ENCODE measurements at places on chromosomes 7 and 10. TPM values are rescaled to one million over a fixed set of nuclear protein-coding genes. Genes with fewer than 3 reads are reported as not detected.

Gene KLF14
- not detected for total RNA-seq

Gene FKBP6
- total RNA-seq, result not detected

Gene TUBB8
- total RNA-seq, result not detected

Gene MTPN
- 29.5 TPM for total RNA-seq

Gene LIPJ
- total RNA-seq, result 0.08 TPM

Gene ZNF239
- 0.40 TPM for total RNA-seq

Gene ACHE
- total RNA-seq, result 0.48 TPM

Gene TEX36
- total RNA-seq, result not detected

Gene TMEM273
- 1.9 TPM for total RNA-seq

Gene OPN1SW
- not detected for total RNA-seq

Gene GATAD1
- total RNA-seq, result 12.5 TPM

Gene OR6B1
- total RNA-seq, result not detected

Gene MINDY4
- total RNA-seq, result 2.3 TPM

Gene EMX2
- total RNA-seq, result not detected

Gene SPAM1
- not detected for total RNA-seq

Gene ANXA8
- total RNA-seq, result 1.7 TPM

Gene CD36
- total RNA-seq, result 16.3 TPM

Gene TMEM229A
- total RNA-seq, result not detected

Gene RELN
- 17.2 TPM for total RNA-seq

Gene ATOH7
- 1.2 TPM for total RNA-seq

Gene SPAG6
- not detected for total RNA-seq

Gene SCRN1
- 3.1 TPM for total RNA-seq

Gene MAD1L1
- total RNA-seq, result 24.9 TPM

Gene SPDYE2
- total RNA-seq, result not detected

Gene FGFBP3
- total RNA-seq, result 0.33 TPM

Gene SLC16A9
- total RNA-seq, result 0.73 TPM
